Activated T-helper 17 cell treated with anti-CD3 and anti-CD28 coated beads, Interleukin-2, amount 50 U/mL, for 72 hours (primary cell): ENCODE measurements at places on chromosomes 12 and 14. TPM values are rescaled to one million over a fixed set of nuclear protein-coding genes. Genes with fewer than 3 reads are reported as not detected.

DNA sequence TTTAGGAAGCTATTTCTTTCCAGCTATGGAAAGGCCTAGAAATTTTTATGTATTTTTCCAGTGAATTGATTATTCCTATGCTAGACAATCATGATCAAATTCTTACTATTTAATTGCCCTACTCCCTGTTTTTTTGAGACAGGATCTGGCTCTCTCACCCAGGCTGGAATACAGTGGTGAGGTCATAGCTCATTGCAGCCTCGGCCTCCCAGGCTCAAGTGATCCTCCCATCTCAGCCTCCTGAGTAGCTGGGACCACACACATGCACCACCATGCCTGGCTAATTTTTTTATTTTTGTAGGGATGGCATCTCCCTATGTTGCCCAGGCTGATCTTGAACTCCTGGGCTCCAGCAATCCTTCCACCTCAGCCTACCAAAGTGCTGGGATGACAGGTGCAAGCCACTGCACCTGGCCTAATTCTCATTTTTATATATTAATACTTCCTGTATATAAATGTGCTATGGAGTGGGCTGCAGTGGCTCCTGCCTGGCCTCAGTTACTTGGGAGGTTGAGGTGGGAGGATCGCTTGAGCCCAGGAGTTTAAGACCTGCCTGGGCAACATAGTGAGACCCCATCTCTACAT lies 16.0 kb upstream of the MDM2 start:
- ATAC-seq = no peak

DNA sequence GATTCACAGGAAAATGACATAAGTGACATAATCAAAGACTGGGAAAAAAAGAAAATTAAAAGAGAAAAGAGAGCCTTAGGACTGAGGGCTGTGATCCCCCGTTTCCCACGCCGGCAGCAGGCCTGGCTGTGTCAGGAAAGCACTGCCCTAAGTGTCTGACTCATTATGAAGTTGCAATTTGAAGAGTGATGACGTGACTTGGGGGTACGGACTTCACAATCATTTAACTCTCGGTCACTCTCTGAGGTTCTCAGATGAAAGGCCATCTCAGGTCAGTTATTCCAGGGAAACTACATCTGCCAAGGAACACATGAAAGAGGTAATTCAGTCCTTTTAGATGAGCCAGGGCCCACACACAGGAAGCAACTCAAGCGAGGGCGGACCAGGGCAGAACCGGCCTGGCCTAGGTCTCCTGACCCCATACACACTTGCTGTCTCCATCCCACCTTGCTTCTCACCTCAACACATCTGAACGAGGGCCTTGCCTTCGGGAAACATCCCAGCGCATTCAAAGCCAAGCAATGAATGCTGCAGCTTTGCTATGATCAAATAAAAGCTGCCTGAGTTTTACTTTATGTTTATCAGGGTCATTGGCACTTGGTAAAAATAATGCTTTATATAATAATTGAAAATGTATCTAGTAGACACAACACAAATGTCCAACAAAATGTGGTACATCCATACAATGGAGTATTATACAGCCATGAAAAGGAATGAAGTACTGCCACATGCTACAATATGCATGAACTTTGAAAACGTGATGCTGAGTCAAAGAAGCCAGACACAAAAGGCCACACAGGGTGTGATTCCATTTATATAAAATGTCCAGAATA lies 2.7 kb downstream of the SSH1 start:
- ATAC-seq = peak; percentile 27

DNA sequence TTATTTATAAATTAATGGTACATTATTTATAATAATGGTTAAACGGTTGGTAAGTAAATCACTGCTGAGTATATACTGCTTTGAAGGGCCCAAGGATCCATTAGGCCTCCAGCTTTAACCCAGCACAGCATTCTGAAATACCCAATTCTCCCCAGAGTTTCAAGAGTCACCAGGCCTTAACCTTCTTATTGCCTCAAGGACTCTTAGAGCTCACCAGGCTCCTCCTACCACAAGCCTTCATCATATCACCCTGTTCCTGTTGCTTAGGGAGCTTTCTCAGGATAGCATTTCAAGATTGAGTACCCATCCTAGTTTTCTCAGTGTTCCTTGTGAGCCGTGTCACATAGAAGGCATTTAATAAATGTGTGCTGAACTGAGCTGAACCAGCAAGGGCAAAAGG lies 242.5 kb downstream of the FBXL14 start:
- no peak for ATAC-seq

DNA sequence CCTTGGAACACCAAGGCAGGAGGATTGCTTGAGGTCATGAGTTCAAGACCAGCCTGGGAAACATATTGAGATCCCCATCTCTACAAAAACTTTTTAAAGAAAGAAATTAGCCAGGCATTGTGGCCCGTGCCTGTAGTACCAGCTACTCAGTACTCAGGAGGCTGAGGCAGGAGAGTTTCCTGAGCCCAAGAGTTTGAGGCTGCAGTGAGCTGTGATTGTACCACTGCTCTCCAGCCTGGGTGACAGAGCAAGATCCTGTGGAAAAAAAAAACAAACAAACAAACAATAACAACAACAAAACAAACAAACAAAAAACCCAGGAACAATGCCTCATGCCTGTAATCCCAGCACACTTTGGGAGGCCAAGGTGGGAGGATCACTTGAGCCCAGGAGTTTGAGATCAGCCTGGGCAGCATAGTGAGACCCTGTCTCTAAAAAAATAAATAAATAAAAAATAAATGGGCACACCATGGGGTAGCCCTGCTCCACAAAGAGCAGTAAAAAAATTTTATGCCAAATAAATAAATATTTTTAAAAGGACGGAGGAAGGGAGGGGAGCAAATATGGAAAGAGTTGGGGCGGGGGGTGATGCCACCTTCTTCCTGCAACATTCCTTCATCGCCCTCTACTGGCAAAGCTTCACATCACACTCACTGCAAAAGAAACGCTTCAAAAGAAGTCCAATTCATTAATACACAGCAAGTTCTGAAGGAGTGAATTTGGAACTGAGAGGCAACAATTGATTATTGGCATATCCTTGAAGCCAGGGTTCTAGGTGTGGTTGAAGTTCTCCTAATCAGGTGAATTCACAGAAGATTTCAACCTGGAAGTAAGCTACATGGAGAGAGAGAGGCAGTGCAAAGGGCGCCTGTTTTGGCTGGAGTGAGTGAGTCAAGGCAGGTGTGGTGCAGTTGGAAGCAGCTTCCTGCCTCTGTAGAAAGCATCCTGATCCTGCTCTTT lies 8.8 kb upstream of the GNPTAB start:
- ATAC-seq = peak; percentile 53

DNA sequence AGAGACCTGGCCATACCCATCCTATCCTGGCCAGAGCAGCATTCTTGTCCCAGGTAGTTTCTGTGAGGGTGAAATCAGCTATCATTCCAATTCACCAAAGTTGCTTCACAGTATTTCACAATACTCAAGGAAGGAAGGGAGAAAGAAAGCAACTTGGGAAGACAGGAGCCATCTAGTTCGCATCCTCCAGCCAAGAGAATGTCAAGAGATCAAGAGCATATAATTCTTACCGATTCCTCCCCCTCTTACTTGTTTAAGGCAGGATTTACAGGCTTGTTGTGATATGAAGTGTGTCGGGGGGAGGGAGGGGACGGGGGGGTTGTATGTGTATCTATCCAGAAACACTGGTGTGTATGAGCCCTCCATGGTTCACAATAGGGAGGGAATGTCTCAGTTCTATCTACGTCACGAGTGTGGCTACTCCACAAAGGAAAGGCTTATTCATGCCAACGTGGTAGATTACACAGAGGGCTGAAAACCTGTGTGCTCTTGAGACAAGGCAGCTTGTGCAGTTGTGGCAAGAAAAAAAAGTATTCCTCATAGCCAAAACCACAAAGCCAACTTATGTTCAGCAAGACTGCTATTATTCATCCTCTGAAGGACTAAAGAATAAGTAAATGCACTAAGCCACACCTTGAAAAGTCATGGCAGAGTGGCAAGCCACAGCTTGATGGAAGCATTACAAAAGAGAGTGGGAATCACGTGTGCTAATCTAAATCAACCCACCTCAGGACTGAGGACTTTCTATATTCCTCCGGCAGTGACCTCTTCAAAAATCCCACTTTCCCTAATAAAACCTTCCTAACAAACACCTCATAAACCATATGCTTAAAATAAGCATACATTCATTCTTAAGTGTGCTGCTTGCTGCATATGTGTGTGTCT lies 35.0 kb downstream of the CORO1C start:
- ATAC-seq = peak; percentile 76

DNA sequence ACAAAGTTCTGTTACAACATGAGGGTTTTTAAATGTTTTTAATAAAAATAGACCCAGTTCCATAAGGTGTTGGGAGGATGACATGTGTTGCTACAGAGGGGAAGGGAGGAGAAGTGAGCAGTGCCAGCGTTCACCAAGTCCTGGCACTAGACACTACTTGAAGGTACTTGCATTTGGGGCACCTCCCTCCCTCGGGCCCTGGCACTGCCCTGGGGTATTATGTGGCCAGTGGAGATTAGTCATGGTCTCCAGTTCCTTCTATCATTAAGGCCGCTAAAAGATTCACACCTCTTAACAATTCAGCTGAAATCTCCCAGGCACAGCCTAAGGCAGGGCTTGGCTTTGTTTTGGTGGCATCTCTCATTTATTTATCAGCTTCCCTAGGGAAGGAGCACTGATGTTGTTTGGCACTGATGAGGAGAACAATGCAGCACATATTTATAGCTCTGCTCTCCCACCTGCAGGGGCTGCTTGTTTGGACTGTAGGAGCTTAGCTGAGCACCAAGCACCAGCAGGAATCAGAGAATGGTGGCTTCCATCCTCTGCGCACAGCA lies 155.5 kb upstream of the NTF3 start:
- no peak for ATAC-seq

- ATAC-seq = no peak
These were observed 23.6 kb upstream of the UTP20 start for GRCh38 chr12:101256266-101256665.

DNA sequence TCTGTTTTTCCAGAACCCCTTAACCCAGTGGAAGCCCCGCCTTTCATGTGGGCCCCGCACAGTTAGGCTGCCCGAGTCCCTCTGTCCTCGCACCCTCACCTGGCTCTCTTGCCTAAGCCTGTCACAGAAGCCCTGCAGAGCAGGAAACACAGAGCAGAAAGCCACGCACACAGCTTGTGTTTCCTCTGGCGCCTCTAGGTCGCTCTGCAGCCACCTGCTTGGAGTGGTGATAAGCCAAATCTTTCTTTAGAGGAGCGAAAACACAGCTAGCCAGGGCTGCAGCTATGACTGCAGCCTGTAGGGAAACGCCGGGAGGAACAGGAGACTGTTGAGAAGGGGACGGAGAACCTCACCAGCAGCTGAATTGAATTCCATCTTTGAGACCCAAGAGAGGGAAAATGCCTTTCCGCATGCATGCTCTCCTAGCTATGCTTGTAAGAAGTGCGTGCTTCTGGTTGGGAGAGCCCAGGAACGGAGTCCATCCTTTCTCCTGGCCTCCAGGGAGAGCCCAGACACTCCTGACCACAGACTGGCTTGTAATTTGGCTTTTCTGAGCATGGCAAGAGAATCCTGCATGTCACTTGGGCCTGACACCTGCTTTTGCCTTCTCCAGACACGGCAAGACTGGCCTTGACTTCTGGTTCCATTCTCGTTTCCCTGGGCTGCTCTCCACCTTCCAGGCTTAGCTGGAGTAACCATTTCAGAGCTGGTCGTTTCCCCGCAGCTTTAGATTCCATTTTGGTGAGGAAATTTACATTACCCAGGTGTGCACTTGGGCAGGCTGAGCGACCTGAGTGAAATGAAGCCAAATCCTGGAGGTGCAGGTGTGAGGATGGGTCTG lies 301.6 kb downstream of the CACNA1C start:
- no peak for ATAC-seq

DNA sequence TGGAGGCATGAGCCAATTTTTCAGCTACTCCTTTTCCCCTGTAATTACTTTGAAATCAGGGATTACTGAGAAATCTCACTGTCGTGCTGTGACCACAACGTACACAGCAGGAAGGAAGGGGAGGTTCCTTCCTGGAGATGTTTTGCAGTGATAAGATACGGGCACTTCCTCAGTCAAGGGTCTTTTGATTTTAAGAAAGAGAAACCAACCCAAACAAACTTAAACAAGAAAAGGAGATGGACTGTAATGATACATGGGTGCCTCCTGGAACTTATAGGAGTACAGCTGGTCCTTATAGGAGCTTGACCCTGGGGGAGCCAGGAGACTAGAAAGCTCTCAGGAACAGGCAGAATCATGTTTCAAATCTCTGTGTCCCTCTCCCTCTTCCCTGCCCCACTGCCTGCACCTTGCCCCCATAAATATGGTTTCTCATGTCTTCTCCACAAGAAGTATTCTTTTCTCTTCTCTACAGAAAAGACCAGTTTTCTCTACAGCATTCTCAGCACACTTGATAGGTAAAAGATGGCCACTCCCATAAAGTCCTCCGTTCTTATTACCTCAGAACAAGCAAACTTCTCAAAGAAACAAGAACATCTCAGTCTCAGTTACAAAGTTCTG lies 281.1 kb upstream of the AMIGO2 start:
- peak; percentile 29 for ATAC-seq

- no peak for ATAC-seq
These were observed 12.5 kb upstream of the CAND1 start for GRCh38 chr12:67256649-67257048.

- ATAC-seq = no peak
These were observed 106.8 kb upstream of the BCL2L14 start for GRCh38 chr12:11963841-11964471.

DNA sequence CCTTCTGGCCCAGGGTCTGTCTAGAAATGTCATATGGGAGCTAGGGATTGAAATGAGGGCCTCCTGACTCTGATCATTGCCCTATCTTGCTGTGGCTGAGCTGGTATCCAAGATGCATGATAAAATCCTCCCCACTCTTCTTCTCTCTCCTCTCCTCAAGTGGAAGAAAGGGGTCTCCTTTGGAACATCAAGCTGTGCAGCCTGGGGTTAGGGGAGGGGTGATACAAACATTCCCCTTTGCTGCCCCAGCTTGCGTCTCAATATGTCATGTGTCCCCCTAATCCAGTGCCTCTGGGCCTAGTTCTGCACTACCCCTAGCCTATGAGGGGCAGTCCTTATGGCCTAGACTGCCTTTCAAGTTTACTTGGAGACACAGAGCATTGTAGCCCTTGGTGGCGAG lies 8.5 kb downstream of the RDH16 start:
- no peak for ATAC-seq

- no peak for ATAC-seq
These were observed 50.8 kb upstream of the HOXC13 start for GRCh38 chr12:53887881-53888280.

GSC gene
- total RNA-seq = not detected

GZMB gene
- total RNA-seq = 1,422 TPM

CLBA1 gene
- 0.85 TPM for total RNA-seq

ERH gene
- total RNA-seq = 374 TPM

BIN2 gene
- 45.8 TPM for total RNA-seq

TAS2R8 gene
- not detected for total RNA-seq

RFLNA gene
- total RNA-seq = not detected
